Sigmoid colon (tissue), 7 donors: ENCODE measurements at places on chromosomes 2 and 18. TPM values are rescaled to one million over a fixed set of nuclear protein-coding genes. Genes with fewer than 3 reads are reported as not detected.

GRCh38 chr2:237968048-237968862 is 1.4 kb downstream of the UBE2F start:
- DNase-seq, result peak; percentile 72

DNA sequence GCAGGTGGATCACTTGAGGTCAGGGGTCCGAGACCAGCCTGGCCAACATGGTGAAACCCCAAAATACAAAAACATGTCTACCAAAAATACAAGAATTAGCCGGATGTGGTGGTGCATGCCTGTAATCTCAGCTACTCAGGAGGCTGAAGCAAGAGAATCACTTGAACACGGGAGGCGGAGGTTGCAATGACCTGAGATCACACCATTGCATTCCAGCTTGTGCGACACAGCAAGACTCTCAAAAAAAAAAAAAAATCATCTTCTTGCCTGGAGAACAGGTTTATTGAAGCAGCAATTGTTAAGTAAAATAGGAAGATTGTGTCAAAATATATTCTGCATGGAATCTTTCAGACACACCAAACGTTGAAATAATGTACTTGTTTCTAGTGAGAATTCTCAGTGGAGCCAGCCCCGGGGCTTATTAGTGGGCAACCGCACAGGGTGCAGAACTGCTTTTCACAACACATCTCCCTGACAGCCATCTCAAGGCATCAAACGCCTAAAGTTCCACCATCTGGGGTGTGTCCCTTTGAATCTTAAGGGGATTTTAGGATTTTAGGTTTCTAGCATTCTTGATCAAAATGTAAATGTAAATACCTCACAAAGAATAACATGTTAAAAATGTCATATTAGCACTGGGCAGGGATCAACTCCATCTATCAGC is 28.6 kb upstream of the PPP4R1 start:
- DNase-seq, result no peak

MALL gene
- 14.1 TPM for total RNA-seq

DNA sequence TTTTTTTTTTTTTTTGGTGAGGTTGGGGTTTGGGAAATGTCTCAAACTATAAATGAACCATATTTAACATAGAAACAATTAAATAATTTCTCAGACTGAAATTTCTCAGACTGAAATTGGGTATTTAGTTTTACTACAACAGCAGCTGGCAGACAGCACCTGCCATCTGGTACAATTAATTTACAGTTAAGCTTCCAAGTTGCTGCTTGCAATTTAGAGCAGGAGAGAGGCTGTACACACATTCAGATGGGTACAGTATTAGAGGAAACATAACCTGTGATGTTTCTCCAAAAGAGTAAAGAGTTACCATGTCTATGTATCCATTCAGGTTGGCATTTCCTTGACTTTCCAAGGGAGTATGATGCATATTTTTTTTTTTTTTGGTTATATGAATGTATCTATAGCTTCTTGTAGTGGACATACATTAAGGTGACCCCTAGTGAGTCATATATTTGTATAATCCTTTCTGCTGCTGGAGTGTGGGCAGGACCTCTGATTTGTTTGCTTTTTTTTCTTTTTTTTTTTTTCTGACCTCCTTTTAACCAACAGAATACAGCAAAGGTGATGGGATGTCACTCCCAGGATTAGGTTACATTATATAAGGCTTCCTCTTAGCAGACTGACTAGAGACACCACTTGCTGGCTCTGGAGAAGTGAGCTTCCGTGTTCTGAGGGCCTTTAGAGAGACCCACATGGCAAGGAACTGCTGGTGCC is 201.7 kb downstream of the PTH2R start:
- DNase-seq, result no peak

DNA sequence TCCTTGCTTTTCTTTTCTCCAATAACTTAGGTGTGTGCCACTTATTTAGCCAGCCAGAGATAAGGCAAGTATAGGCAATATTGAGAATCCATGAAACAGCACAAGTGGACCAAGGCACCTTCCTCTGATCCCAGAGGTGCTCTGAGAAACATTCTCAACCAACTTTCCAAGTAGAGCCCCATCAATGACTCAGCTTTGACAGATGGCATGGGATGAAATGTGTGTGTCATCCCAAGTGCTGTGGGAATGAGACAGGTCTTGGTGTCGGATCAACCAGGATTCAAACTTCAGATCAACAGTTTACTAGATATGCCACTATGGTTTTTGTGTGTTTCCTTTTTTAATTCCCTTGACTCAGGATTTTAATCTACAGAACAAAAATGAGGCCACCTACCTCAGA is 164.0 kb downstream of the GRB14 start:
- no peak for DNase-seq

MERTK gene
- 23.9 TPM for total RNA-seq

FZD7 gene
- total RNA-seq, result 51.2 TPM

GRCh38 chr2:240557808-240558207 is at the start of gene ANKMY1:
Gene ANKMY1 (minus strand): TSS chr2:240557988. CDS start chr2:240557335, 653 bp downstream.
- peak; percentile 73 for DNase-seq

- no peak for DNase-seq
Measured at GRCh38 chr2:37895140-37895539, 29.9 kb upstream of the RMDN2 start.

GRCh38 chr18:75864816-75865215 is 437.3 kb upstream of the SMIM21 start:
- no peak for DNase-seq

FOXD4L1 gene
- total RNA-seq, result not detected

GRCh38 chr2:23399674-23400261 is 14.8 kb downstream of the KLHL29 start:
- DNase-seq, result no peak

ALK gene
- total RNA-seq, result 2.9 TPM

TMEM87B gene
- 36.7 TPM for total RNA-seq

- DNase-seq, result no peak
Measured at GRCh38 chr2:241760301-241760771, 16.3 kb upstream of the GAL3ST2 start.

- DNase-seq, result no peak
Measured at GRCh38 chr2:83459456-83459855, 999.6 kb downstream of the SUCLG1 start.

BOLL gene
- not detected for total RNA-seq

DNA sequence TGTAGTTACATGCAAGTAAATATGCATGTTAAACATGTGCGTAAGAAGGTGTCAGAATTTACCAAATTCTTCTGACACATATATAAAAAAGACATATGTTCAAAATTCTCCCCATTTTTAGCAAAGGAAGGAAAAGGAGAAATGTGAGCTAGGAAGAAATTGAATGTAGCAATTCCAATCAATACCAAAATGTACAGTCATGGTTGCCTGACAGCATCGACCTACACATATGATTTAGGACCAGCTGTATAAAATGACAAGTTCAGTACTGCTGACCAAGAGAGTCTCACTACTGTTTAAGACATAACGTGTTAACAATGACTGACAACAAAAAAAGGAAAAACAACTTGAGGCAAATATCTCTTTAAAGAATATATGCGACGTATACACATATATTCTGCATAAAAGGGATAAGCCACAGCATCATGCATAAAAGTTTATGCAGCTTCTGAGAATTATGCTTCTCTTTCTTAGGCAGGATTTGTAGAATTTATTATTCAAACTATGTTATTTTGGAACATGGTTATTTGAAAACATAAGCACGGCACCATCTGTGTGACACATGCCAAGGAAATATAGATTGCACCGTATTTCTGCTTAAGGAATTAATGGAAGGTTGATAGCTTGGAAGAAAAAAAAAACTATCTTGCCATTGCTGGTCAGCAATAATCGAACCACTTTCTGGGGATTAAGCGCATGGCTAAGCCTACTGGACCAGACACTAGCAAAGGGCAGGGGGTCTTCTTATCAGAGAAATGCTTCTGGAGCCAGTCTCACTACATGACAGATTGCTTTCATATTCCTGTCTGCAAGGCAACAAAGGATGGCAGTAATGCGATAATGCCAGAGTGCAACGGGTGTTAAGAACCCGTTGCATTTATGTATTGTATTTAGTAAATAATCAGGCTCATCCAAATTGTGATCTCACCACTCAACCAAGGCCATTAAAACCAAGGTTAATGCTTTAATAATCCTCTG is 154.0 kb downstream of the WDPCP start:
- DNase-seq, result no peak

GRCh38 chr2:226694149-226694548 is 105.5 kb downstream of the IRS1 start:
- no peak for DNase-seq

- DNase-seq, result no peak
Measured at GRCh38 chr2:197777823-197778407, 7.2 kb downstream of the BOLL start.

ME2 gene
- 65.2 TPM for total RNA-seq

ATP6V1B1 gene
- 0.66 TPM for total RNA-seq

DNA sequence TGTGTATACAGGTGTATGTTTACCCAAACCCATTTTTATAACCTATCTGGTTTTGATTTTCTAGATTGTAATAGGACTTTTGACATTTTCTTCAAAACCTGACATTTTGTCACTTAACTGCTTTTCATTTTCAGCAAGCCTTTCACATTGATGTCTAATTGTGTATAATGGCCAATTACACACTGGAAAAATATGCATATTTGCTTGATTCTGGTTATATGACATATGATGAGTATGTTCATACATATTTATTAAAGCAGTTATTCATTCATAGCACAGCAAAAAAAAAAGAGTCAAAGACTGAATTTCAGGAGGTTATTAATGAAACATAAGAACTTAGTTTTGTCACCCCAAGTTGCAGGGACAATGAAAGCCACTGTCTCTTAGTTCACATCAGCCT is 307.7 kb upstream of the TNP1 start:
- no peak for DNase-seq

DNA sequence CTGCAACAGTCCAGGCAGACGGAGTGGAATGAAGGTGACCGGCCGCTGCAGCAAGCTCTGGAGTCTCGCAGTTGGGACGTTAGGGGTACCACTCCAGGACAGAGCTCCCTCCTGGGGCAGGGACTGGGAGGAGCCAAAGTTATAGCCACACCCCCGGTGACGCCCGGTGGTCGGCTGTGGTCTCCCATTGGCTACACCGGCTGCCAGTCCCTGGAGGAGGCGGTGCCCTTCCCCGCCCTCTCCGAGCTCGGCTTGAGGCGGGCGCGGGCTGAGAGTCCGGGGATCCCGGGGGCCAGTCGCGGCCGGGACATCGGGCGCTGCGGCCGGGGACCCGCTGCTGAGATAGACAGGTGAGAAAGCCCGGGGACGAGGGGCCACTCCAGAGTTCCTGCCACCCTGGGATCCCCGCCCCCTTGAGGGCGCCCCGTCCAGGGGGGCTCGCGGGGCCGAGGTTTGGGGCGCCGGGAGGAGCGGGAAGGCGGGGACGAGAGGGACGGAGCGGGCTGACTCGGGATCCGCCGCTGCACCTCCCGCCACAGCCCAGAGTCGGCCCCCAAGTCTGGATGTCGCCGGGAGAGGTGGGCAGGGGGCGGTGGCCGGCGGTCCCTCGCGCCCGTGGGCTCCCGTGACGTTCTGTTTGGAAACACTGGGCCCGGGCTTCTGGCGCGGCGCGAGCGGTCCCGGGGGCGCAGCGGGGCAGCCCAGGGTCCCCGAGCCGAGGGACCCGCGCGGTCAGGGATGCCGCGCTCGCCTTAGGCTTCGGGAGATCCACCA is at the start of gene PLEKHH2:
Gene PLEKHH2 (plus strand): TSS at position 231 of the 774 bp plus-strand sequence. CDS start 7,414 bp downstream, outside the sequence.
- DNase-seq, result peak; percentile 97

DNA sequence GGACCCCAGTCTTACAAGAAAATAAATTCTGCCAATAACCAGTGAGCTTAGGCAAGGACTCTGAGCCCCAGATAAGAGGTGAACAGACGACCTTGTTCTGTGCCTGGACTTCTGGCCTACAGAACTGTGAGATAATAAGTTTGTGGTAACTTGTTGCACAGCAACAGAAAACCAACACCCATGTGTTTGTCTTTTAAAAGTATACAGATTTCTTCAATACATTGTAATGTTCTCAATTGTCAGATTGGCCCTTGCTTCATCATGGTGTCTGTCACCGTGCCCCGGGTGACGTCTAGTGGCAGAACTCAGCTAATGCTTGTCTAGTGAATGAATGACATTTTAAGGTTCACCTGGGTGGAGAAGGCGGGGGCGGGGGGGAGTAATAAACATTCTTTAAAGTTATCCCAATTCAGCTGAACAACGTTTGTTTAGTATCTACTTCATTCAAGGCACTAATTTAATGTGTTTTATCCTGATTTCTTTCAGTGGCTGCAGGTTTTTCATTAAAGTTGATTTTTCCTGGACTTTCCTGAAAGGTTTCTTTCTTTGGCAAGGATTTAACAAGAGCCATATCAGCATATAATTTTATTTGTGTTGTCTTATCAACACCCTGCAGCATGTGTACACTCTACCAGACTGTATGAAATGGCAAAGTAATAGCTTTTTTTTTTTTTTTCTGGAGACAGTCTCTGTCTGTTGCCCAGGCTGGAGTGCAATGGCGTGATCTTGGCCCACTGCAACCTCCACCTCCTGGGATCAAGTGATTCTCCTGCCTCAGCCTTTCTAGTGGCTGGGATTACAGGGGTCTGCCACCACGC is 123.8 kb upstream of the DLX2 start:
- DNase-seq, result no peak

- no peak for DNase-seq
Measured at GRCh38 chr2:42136782-42137124, 32.4 kb upstream of the EML4 start.

DNA sequence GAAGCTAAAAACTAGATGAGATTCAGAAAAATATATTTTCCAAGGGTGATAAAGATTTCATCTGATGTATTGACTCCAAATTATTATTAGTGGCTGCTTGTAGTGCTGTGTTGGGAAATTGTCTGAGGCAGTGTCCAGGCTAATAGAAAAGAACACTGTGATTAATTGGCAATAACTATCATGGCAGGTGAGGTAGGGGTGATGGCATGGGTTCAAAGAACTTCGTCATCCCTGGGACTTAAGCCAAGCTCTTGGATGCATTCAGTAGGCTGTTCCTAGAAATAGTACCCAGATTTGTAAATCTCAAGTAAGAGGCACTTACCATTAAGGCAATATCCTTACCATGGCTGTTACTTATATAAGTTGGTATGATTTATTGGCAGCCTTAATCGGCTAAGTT is 13.2 kb upstream of the RAPGEF4 start:
- no peak for DNase-seq

DNA sequence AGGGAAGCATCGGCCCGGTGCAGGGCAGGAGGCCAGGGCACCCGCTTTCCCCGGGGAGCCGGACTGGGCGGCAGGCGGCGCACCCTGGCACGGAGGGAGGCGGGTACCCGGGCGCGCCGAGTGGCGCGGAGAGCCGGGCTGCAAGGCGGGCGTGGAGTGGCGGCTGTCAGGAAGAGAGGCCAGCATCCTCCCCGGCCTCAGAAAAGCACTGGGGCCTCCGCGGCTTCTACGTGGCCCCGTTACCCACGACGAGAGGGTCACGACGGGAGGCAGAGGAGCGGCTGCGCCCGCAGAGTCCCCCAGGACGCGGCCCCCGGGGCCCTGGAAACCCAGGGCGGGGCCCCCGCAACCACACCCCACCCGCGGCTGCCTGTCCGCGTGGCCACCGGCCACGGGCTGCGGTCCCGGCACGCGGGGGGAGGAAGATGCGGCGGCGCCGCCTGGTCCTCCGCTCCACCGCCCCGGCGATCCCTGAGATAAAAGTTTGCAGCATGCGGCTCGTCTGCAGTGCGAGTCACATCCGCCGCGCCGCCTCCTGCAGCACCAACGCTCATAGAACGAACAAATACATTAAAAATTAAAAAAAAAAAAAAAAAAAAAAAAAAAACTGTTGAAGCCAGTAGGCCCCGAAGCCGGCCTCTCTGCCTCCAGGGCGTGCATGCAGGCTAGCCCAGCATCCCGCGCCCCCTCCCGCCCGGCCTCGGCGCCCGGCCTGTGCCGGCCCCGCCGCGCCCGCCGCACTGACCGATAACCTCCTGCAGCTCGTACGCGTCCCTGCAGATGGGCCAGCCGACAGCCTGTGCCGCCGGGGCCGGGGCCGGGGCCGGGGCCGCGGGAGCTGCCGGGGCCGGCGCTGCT is 683 bp downstream of the STK39 start:
- DNase-seq, result peak; percentile 76

- peak; percentile 82 for DNase-seq
Measured at GRCh38 chr2:100260712-100261620, 61.3 kb downstream of the LONRF2 start.
